ENCODE measurements at places on chromosomes 1 and 21. TPM values are rescaled to one million over a fixed set of nuclear protein-coding genes. Genes with fewer than 3 reads are reported as not detected.
A peak's percentile ranks its signal among the peaks of the same experiment; 100 is the strongest.

GRCh38 chr1:109385417-109385816 lies 12.3 kb downstream of the SORT1 start:
- H3K36me3 ChIP-seq = peaks cover 4% of the 10 kb centered on the region
- H3K27ac ChIP-seq = peak overlapping the region; percentile 19
- peaks cover 20% of the 10 kb centered on the region for H3K4me1 ChIP-seq

- H3K27ac ChIP-seq = no peak overlapping the region
- peaks cover 60% of the 10 kb centered on the region for H3K27me3 ChIP-seq
- no peak for DNase-seq
- no peaks in the 10 kb centered on the region for H3K4me1 ChIP-seq
- H3K4me3 ChIP-seq = no peak overlapping the region
Measured at GRCh38 chr1:203046984-203047630, 20.8 kb downstream of the PPFIA4 start.

Gene RNU1-1
- 3,957 TPM for total RNA-seq

Gene SLC30A2
- total RNA-seq = 0.13 TPM

Gene CHI3L1
- total RNA-seq = not detected

All from progenitor cell of endocrine pancreas (in vitro differentiated cells).